ENCODE measurements at places on chromosomes 2 and 18.
A peak's percentile ranks its signal among the peaks of the same experiment; 100 is the strongest.

DNA sequence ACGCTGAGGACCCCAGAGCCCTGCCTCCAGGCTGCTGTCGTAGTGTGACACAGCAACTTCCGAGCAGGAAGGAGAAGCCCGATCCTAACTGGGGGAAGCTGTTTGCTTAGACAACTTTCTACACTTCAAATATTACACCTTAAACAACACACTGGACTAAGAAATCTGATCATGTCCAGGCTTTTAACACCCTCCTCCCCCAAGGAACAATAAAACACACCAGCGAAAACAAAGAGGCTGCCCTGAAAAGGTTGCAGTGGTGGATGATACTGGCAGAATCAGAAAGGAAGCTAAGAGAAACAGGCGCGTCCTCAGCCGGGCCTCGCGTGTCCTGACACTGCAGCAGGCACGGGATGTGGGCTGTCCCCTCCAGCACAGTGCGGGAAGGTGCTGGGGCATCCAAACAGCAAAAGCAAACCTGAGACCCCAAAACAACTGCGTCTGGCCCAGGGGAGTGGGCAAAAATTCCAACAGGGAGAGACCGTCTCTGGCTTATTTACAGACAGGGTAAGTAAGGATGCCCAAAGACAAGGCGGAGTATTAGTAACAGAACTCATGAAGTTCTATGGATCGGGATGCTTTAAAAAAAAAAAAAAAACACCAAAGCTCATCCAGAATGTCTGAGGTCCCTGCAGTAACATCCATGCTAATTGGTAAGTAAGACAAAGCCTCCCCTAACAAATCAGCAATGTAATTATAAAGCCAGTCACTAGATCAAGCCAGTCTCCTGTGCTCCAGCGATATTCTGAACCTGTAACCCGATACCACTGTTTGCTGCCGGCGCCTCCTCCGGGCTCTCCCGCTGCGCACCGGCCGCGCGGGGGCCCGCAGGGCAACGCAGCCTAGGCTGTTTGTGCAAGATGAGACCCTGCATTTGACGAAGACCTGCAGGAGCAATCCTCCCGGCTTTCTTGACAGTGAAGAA, 9.0 kb downstream of the SERTAD2 start:
- DNase-seq = peak; percentile 95

DNA sequence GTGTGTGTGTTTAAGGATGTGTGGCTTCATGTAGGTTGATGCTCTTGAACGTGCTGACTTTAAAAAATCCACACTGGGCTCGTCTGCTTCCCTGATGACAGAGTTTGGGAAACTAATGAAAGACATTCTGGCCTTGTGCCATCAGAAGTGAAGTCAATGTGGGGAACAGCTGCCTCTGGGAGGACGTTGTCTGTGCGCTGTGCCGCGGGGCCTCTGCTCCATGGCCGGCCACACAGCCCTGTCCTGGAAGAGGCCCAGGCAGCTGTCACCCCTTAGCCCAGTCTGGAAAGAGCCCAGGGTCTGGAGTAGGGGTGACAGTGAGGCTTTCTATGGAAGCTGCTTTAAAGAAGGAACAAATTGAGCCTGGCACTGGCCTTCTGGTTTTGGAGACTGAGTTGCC, 155.8 kb downstream of the SH3RF3 start:
- no peak for DNase-seq

DNA sequence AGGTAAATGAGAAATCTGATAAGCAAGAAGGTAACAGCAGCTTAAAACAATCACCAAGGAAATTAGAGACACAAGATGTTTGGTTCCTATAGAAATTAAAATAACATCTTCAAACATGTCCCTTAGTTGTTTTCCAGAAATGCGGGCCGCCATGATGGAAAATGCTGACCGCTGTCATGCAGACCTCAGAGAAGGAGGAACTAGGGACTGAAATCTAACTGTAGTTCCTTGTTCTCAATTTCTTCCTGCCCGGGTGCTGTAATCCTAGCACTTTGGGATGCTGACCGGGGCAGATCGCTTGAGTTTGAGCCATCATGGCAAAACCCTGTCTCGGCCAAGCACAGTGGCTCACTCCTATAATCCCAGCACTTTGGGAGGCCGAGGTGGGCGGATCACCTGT, 51.1 kb downstream of the TEX51 start:
- DNase-seq = no peak

GRCh38 chr2:23199115-23199918, 185.7 kb upstream of the KLHL29 start:
- no peak for DNase-seq

DNA sequence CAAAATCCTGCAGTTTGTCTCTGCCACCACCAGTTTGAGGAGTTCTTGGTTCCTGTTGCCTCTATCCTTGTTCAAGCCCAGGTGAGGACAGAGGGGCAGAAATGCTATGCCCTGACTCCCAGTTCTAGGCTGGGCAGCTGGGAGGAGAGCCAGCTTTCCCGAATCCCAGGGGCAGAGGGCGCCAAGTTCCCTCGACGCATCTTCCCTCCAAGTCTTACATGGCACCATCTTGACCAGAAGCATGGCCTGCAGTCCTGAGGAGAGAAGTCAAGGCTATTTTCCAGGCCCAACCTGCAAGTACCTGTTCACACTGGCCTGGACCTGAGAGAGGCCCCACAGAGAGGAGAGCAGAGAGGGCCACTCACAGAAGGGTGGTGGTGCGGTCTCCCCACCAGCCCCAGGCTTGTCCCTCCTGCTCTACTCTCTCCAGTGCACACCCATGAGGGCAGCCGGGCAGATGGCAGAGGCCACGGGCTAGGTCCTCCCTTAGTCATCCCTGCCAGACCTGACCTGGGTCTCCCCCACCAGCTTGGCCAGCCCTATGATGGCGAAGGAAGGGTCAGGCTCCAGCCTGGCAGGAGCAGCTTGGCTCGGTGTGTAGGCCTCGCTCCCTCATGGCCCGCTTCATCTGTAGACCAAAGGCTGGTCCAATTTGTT, 115.7 kb upstream of the MSTN start:
- no peak for DNase-seq

- no peak for DNase-seq
Observed at GRCh38 chr2:61605245-61605644, 67.1 kb upstream of the XPO1 start.

DNA sequence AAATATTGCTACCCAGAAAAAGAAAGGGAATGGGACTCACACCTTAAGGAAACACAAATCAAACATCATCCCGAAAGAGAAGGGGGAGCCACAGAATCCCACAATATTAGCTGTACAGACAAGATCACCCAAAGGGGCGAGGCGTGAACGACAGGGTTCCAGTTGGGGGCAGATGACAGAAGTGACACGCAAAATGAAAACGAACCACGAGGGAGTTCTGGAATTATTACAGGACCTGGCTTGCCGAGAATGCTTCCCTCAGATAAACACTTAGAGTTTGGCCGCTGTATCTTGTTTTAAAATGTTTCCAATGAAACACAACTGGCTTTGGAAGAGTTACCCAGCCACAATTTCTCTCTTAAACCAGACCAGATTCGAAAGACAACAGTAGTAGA, 60.4 kb downstream of the C2orf76 start:
- no peak for DNase-seq

DNA sequence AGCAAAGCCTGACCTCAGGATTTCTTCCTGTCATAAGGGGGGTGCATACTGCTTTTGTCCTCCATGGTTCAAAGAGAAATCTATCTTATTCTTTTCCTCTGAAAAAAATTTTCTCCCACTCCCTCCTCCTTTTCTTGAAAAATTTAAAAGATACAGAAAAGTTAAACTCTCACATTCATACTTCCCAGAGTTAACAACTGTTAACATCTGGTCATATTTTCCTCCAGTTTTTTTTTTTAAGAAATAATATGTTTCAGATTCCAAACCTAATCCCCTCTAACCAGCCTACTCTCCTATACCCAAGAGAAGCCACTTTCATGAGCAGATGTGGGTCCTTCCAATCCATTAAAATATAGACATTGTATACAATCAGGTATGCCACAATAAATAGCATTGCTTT, 378.9 kb upstream of the HNRNPA3 start:
- no peak for DNase-seq
